Fibroblast of the conjunctiva (primary cell): ENCODE measurements at places on chromosomes 1 and 21.

- DNase-seq = no peak
Observed at GRCh38 chr1:31239653-31240241, at the start of gene NKAIN1. TSS of gene NKAIN1 (minus strand) at chr1:31239887. CDS start at chr1:31239547, 340 bp downstream.

GRCh38 chr1:98979463-98979862 lies 25.2 kb downstream of the PLPPR5 start:
- no peak for DNase-seq

DNA sequence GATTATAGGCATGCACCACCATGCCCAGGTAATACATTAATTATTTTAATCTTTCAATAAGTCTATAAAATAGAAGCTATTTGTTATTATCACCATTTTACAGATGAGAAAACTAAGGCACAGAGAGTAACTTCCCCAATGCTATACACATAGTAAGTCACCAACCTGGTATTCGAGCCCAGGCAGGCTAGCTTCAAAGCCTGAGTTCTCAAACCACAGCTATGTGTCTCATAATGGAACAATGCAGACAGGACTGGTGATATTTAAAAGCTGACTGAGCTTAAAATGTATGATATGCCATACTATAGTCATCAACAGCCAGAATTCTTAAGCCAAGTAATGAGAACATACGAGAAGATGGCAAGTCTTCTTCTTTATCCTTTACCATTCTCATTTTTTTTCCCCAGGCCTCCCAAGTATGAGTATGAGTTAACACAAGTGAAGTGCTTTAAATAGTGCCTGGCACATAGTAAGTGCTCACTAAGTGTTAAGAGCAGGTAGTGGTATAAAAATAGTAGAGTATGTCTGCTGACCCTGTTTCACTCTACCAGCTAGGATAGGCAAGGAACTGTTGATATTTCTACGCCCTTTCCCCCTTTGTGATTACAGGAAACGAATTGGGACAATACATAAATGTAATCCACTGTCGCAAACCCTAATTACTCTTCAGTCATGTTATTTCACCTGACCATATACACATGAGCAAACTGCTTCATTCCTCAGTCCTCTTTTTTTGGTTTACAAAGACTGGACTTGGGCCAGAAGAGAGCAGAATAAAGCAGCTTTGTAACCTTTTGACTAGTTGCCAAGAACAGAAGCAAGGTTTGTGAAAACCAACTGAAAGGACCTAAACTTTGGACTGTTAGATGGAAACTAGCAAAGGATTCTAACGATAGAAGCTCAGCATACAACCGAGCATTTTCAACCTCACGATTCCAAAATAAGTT lies 9.5 kb downstream of the EYA3 start:
- DNase-seq = no peak

DNA sequence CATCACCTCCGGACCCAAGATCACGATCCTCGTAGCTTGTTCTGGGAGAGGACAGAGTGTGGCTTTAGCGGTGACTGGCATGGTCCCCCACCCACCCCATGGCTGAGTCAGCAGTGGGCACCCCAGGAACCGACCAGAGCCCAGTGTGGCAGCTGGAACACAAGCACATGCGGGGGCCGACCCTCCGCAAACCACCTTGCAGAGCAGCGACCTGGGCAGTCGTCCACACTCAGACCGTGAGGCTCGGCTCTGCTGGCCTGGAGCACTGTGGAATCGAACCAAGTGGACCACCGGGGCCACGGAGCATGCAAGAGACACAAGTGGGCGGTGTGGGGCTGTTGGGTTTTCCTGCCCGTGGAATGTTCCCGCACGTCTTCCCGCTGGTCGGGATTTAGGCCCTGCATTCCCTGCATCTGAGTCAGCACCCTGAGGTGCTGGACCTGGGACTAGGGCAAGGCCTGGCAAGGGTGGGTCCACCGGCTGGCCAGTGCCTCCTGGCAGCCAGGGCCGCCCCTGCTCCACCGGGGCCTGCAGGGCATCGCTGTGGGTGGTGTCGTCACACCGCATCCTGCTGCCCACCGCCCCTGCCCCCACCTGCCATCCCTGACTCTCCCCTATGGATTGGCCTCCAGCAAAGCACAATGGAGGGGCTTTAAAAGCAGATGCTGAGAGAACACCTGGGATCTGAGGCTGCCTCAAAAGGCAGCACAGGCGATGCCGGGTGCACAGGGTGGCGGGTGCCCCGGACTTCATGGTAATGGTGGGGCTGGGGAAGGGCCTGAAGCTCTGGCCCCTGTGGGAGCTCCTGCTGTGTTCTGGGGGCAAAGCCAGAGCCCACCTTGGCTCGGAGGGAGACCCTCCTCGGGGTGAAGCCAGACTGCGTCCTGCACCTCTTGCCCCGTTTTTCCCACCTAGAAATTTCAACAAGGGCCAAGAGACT lies 18.5 kb downstream of the MORN1 start:
- DNase-seq = no peak

- no peak for DNase-seq
Observed at GRCh38 chr1:224259986-224260385, 70.0 kb downstream of the NVL start.

DNA sequence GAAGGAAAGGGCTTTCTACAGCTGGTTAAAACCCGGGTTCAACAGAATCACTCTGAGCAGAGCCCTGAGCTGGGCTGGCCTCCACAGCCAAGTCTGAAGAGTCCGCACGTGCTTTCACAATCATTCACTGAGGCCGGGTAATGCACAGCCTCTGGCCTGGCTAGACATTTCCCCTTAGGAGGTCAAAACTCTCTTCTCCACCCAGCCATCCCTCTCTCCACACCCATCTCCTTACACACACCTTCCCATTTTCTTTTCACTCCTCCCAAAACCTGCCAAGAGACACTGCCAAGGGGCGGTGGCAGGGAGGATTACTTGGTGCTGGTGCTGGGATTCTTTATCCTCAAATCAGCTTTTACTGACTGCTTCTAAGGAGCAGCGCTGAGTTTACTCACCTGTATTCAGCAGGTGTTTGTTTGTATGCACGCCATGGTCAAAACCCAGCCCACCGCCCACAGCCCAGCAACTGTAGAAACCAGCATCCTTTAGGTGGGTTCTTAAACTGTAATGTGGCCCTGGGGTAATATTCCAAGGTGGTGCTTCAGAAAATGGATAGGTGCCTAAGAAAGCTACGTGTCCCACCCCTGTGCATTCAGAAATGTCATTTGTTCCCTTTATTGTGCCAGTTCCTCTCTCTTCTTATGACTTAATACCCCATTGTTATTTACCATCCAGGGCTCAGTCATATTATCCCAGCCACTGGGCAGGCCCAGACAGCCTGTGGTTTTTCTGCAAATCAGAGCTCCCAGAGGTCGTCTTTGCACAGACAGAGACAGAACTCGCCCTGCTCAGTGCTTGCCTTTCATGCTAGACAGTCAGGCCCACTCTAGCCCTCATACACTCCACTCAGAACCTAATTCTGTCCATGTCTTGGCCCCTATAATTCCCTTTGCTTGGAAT lies 80.2 kb downstream of the ADSS2 start:
- no peak for DNase-seq

DNA sequence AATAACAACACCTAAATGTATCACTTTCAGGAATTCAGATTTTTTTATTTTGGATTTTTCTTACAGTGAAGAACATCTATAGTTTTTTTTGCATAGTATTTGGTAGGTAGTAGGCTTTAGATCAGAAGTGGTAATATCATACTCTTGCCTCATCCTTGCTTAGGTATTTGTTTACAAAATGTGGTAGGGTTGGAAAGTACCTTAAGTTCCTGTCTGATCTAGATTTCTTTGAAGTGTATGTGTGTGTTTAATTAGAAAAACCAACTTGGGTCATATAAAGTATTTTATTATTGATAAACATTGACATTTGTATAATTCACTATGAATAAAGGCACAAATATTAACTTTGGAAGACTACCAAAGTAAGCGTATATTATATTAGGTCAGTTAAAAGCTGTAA lies 85.3 kb upstream of the GPR88 start:
- DNase-seq = no peak

DNA sequence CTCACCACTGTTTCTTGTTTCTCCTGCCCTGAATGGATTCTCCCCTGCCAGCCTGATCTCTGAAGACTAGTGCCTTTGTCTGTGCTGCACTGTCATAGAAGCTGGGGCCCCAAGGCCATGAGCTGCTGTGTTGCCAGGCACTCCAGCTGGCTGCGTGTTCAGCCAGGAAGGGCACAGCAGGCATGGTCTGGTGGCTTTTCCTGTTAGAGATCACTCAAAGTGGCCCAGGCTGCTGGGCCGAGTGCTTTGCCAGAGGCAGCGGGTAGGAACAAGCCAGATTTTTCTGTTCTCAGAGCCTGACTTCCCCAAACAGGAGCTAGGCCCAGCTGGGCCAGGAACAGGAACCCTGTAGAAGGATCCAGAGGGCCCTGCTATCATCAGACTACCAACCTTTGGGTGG lies 5.2 kb downstream of the ADPRS start:
- no peak for DNase-seq

- DNase-seq = no peak
Observed at GRCh38 chr1:93672477-93673162, 9.0 kb downstream of the BCAR3 start.

- DNase-seq = no peak
Observed at GRCh38 chr1:107575226-107575625, 389.8 kb downstream of the VAV3 start.
